Ureter (tissue), 1 donor: ENCODE measurements at places on chromosomes 16 and 17. TPM values are rescaled to one million over a fixed set of nuclear protein-coding genes. Genes with fewer than 3 reads are reported as not detected.

The AATF gene
- total RNA-seq = 48.7 TPM

The PVALEF gene
- not detected for total RNA-seq

The TEX14 gene
- total RNA-seq = 0.55 TPM

The TSNAXIP1 gene
- total RNA-seq = 2.5 TPM

The CMIP gene
- total RNA-seq = 98.0 TPM
